ENCODE measurements at places on chromosomes 5 and 9.

- DNase-seq: no peak
Observed at GRCh38 chr9:16828340-16829281, 41.9 kb downstream of the BNC2 start.

- DNase-seq: no peak
Observed at GRCh38 chr5:174688441-174689354, 35.7 kb upstream of the MSX2 start.

GRCh38 chr9:2022560-2022959 is 7.4 kb downstream of the SMARCA2 start:
- DNase-seq: no peak

DNA sequence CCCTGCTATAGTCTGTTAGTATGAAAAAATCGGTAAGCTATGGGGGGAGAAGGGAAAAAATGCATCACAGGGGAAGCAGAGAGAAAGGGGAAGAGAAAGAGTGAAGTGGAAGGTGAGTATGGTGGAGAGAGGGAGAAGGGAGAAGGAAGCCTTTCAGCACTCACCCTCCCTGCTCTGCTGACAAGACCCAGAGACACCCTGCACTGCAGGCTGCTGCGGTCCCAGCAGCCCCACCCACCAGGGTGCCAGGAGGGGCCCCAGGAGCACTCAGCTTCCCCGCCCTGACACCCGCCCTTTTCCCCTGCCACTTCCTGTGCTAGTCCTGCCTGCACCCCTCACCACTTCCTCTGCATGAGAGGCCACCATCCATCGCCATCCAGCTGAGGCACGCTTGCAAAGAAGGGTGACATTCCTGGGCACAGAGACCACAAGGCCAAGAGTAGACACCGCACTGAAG is 12.7 kb downstream of the STK10 start:
- peak; percentile 88 for DNase-seq

Data from stimulated activated CD4-positive, alpha-beta T cell treated with anti-CD3 and anti-CD28 coated beads, Interleukin-15, amount 100 ng/mL, for 48 hours (primary cell).